WTC11 (cell line): ENCODE measurements at places on chromosomes 6 and 20. TPM values are rescaled to one million over a fixed set of nuclear protein-coding genes. Genes with fewer than 3 reads are reported as not detected.
A peak's percentile ranks its signal among the peaks of the same experiment; 100 is the strongest.

DNA sequence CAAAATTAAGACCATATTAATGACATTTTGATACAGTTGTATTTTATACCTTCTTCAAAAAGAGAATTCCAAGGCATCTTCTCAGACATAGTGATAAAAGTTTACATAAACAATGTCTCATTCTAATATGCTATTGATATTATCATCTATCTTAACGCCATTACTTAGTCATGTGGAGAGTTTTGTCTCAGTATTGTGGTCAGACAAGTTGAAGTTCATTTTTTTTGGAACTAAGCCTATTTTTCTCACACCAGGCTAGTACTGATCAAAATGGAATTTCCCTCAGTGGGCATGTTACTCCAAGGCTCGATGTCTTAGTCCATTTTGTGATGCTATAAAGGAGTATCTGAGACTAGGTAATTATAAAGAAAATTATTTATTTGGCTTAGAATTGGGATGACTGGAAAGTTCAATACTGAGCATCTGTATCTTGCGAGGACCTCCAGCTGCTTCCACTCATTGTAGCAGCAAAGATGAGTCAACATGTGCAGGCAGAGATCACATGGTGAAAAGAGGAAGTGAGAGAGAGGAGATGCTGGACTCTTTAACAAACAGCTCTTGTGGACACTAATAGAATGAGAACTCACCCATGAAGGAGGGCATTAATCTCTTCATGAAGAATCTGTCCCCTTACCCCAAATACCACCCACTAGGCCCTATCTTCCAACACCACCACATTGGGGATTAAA, 825.5 kb upstream of the MANEA start:
- DNase-seq = no peak

DNA sequence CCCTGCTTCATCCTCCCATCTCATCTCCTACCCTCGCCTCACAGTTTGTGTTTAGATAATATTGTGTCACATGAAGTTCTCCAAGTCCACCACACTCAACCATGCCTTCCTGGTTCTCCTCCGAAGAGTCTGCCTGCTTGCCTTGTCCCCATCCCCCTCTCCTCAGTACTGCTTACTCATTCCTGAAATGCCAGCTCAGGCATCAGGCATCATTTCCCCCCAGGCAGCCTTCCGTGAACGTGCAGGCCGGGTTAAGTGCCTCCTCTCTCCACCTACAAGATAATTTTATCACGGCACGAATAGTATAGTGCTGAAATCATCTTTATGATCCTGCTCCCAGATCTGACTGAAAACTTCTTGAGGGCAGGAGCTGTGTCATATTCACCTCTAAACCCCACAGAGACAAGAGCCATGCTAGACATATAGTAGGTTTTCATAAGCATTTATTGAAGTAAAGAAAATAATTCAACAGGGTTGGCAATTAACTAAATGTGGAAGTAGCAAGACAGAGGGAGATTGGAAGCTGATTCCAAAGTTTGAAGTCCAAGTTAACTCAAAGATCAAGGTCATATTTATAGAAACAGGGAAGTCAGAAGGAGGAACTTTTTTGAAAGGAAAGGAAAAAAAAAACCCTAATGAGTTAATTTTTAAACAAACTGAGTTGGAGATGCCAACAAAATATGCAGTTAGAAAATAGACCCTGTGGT, 48.7 kb upstream of the BMP2 start:
- DNase-seq = no peak

GRCh38 chr6:29681811-29682210, 859 bp upstream of the ZFP57 start:
- no peak for DNase-seq

- DNase-seq = no peak
These were observed 103.6 kb upstream of the SGK1 start for GRCh38 chr6:134421501-134421900.

GRCh38 chr6:5994234-5994998, 12.3 kb downstream of the NRN1 start:
- peak; percentile 47 for DNase-seq

DNA sequence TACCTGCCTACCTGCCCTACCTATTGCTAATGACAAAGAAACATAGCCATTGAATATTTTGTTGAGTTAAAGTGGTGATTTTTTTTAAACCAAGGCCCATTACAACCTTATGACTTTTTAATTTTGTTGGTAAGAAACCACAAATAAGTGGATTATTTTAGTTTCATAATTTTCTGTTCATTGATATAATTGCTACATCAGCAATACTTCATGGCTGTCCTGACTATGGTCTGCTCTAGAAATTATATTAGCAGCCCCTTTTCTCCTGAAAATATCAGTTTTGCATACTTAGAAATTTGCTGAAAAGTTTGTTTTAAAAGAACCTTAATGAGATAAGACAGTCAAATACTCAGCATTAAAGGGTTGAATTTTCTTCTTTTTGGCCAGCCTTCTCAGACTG, 106.5 kb downstream of the HIVEP1 start:
- DNase-seq = no peak

GRCh38 chr20:63979557-63980316, at the start of gene SAMD10:
SAMD10 (minus strand) TSS chr20:63979642; CDS start chr20:63979467, 175 bp downstream.
- peak; percentile 53 for DNase-seq

DNA sequence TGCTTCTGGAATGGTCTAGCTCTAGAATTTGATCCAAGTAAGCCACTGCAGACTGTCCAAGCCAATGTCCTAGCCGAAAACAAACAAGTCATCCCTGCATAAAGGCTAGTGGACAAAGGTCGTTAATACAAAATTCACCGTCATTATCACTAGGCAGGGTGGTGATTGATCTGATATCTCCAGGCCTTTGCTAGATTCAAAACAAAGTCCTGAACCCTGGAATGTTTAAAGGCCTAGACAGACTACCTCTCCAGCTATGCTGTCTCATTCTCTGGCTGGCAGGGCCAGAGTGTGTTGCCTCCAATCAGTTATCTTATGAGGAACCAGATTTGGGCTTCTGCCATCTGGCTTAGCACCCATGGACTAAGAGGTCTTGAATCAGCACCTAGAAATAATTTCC, 38.3 kb downstream of the MAP7 start:
- no peak for DNase-seq

GRCh38 chr20:63226042-63226943, 9.4 kb upstream of the BIRC7 start:
- DNase-seq = no peak

DNA sequence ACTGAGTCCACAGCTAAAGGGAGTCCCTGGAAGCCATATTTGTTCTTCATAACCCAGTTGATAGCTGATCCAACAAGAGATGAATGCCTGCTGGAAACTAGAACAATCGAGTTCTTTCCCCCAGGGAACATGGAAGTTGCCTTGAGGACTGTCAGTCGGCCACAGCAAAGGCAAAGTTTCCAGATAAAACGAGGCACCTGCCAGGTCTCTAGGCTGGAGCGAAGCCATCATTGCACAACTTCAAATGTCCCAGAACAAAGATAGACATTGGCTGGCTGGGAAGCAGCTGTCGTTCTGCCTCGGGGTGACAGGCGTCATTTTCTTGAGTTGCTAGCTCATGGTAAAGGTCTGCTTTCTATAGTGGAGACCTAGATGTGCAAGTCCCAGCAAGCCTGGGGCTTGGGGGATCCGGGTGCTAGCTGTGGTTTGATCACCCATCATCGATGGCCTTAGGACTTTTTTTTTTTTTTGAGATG, 184.4 kb upstream of the ZNF217 start:
- no peak for DNase-seq

DNA sequence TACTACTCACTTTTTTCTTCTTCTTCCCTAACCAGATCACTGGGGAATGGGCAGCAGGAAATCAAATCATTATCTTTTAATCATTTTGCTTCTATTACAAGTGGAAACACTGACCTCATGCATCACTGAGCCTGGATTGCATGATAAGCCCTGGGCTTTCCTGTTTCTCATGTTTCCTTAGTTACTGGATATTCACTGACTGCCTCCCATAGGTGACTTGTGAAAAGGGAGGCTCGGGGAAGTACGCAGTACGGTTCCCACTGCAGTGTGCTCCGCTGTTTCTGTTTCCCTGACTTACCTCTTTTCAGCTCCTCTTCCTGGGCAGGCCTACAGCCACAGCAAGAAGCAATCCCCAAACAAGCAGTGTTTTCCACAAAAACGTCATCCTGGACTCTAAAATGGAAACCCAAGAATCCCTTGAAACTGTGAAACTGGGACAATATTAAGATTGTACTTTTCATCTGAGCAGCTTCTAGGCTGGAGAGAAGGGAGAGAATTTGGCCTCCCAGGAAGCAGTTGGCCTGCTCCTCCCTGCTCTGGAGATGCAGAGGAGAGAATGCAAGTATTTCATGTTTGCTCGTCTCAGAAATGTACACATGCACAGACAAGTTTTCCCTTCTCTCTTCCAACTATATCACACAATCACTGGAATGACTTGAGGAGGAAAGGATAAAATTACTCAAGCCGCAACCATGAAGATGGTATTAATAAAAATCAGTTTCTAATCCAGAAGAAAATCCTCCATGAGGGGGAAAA, 13.1 kb downstream of the BTNL2 start:
- no peak for DNase-seq

GRCh38 chr6:157392927-157393668, 12.1 kb downstream of the ZDHHC14 start:
- no peak for DNase-seq

- no peak for DNase-seq
These were observed 129.1 kb downstream of the PACRG start for GRCh38 chr6:162856885-162857284.

GRCh38 chr6:42960243-42961019, at the start of gene GNMT:
GNMT (plus strand) TSS chr6:42960754; CDS start chr6:42960768, 14 bp downstream.
- peak; percentile 87 for DNase-seq

DNA sequence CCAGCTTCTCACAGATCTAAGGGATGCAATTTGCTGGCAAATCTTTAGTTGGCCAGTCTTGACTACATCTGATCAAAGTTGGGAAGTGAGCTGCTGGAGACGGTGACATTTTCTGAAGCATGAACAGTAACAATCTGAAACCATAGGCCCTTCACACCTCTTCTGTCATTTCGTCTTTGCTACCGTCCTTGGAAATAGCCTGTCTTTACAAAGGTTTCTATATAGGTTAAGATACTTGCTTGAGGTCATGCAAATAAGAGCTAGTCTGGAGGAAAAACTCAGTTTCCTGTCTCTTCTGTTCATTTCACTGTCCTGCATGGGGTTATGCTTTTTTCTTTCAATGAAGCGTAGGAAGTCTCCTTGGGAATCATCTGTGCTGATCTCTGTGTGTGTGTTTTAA, 55.6 kb downstream of the CARMIL1 start:
- DNase-seq = no peak

DNA sequence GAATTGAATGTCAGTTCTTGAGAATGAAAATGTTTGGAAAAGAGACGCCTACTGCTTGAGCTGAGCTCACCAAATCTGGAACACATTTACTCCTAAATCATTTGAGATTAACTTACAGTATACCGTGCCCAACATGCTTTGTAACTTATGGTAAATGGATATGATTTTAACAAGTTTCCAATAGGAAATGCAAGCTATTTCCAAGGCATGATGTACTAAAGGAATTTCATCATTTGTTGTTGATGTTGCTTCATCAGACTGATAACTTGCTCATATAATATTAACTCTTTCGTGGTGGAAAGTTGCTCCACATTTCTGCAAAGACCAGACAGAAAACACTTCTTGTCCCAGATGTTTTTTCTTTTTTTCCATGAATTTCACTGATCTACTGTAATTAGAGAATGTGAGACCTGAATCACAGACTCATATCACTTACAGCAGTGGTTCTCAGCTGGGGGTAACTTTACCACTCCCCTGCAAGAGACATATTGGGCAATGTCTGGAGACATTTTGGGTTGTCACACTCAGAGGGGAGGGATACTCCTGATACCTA, 116.6 kb upstream of the TRAF3IP2 start:
- no peak for DNase-seq

- no peak for DNase-seq
These were observed 250.1 kb downstream of the ATXN1 start for GRCh38 chr6:16511040-16511660.

DNA sequence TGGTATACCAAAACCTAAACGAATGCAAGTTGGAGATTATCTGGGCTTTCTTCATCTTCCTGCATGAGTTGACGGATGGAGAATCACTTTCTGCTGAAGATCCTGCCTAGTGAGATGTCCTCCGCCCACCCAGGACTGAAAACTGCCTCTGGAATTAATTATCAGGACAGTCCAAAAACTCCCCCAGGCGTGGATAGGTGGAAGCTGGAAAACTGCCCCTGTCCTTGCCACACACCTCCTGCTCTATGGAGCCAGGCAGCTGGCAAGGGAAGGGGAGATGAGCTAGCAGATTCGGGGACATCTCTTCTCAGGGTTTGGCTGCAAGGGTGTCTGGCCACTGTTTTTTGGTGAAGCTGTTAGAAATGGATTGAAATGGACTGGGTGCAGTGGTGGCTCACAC, 89.3 kb upstream of the ZNFX1 start:
- DNase-seq = no peak

GRCh38 chr6:73696966-73697655, 1.1 kb downstream of the CD109 start:
- no peak for DNase-seq

- DNase-seq = no peak
These were observed 22.9 kb upstream of the ESR1 start for GRCh38 chr6:151784441-151785214.

- no peak for DNase-seq
These were observed 6.0 kb downstream of the PLCG1 start for GRCh38 chr20:41143354-41143753.

DNA sequence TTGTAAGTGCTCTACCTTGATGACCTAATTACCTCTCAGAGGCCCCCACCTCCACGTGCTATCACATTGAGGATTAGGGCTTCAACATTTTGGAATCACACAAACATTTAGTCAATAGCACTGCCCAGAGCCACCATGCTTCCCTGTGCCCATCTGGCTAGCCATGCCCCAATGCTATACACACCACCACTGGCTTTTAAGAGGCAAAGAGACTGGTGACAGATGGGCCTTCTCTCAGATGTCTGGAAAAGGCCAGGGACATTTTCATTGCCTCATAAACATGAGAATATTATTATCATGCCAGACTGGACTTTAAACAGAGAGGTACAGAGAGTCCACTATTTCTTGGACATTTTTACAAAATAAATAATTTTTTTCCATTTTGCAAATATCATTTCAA, 29.8 kb downstream of the TRMT6 start:
- DNase-seq = no peak

DNA sequence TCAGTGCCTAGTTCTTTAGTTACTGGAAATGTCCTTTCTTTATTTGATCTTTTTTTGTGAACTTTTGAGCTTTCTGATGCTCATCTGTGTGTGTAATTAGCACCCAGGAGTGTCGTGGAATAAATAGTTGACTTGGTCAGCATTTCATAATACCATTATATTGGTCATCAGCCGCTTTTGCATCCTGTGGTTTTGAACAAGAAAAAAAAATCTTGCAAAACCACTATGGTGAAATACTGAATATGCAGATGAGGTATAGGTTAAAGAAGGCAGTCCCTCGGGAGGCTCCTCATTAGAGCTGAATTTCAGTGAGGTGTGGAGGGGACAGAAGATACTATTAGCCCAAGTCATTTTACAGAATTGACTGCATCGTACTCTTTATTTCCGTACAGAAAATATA, 90.1 kb downstream of the FOXO3 start:
- no peak for DNase-seq

SERPINB1 gene
- 14.8 to 21.1 TPM (median 16.9 TPM) in 3 replicates for total RNA-seq

FILIP1 gene
- total RNA-seq = 2.9 to 5.6 TPM (median 5.1 TPM) in 3 replicates

SMOC2 gene
- 3.3 to 3.9 TPM (median 3.6 TPM) in 3 replicates for total RNA-seq

CRISP2 gene
- total RNA-seq = not detected in 3 replicates

KHDC1L gene
- total RNA-seq = 0.28 TPM in 1 of 3 replicates, not detected in the others

GNAS-AS1 gene
- 12.2 to 13.4 TPM (median 12.8 TPM) in 3 replicates for total RNA-seq

RBPJL gene
- 0.78 to 0.85 TPM (median 0.80 TPM) in 3 replicates for total RNA-seq

CCN6 gene
- total RNA-seq = not detected in 3 replicates

BANF2 gene
- total RNA-seq = not detected in 3 replicates

LSM14B gene
- 67.4 to 73.5 TPM (median 69.7 TPM) in 3 replicates for total RNA-seq

GDAP1L1 gene
- total RNA-seq = 7.5 to 10.3 TPM (median 8.8 TPM) in 3 replicates

PMEPA1 gene
- total RNA-seq = 29.8 to 40.6 TPM (median 31.0 TPM) in 3 replicates
